ENCODE measurements at places on chromosomes 13 and 19.

DNA sequence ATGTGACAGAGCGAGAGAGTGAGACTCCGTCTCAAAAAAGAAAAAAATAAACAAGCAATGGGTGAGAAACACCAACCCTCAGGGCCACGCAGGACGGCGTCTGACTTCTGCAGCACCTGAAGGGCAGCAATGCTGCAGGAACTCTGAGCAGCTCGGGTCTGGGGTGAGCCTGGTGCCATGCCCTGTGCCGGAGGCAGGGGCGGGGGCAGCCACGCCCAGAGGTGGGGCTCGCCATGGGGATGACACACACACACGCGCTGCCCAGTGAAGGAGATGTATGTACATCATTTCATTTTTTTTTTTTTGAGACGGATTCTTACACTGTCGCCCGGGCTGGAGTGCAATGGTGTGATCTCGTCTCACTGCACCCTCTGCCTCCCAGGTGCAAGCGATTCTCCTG, 24.3 kb downstream of the GPX4 start:
- no peak for DNase-seq

- no peak for DNase-seq
Observed at GRCh38 chr19:18713550-18714117, 30.2 kb downstream of the CRTC1 start.

GRCh38 chr19:5484398-5485285, 29.4 kb downstream of the ZNRF4 start:
- no peak for DNase-seq

GRCh38 chr19:8352134-8352827, 9.2 kb upstream of the KANK3 start:
- DNase-seq = no peak

DNA sequence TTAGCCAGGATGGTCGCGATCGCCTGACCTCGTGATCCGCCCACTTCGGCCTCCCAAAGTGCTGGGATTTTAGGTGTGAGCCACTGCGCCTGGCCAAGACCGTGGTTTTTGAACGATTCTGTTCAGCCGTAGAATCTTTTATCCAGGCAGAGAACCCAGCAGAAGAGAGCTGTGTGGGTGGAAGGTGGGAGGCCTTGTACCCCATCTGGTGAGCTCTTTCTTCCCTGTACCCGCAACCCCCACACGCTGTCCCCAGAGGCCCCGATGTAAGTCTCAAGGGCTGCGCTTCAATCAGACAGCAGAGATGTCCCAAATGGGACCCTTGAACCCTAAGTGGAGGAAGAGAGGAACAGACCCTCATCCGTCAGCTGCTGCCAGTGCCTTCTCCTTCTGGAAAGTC, 3.7 kb downstream of the SLC25A23 start:
- no peak for DNase-seq

DNA sequence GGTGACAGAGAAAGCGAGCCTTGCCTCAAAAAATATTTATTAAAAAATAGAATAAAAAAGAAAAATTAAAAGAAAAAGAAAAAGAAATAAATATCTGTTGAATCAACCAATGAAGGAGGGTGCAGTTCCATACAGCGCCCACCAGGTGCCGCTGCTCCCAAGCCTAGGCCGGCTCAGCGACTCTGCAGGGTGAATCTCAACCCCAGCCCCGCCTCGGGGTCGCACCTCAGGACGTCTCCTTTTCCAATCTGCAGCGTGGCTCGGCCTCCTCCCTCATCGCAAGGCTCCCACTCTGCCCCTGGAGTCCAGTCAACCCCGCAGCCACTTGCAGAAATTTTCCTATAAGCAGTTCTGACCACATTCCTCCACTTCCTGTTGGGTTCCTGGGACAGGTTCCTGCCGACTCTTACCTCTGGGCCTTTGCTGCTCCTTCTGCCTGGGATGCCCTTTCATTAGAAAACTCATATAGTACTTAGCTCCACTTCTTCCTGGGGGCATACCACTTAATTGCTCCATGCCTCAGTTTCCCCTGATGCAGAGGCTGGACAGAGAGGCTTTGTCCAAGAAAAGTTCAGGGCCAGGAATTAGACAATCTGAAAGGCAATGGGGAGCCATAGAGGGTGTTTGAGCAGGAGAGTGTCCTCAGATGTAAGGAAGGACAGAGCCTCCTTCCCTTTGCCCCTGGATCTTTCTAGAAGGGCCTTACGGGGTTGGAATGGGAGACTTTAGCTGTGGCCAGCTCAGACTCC, 24.3 kb downstream of the NFILZ start:
- peak; percentile 57 for DNase-seq

- DNase-seq = no peak
Observed at GRCh38 chr13:112114391-112114790, 47.4 kb downstream of the SOX1 start.

GRCh38 chr13:84931264-84931663, 868.0 kb downstream of the SLITRK6 start:
- no peak for DNase-seq

- DNase-seq = no peak
Observed at GRCh38 chr13:41916173-41916954, 44.5 kb downstream of the VWA8 start.

GRCh38 chr13:59689057-59689456, 474.7 kb downstream of the DIAPH3 start:
- no peak for DNase-seq

DNA sequence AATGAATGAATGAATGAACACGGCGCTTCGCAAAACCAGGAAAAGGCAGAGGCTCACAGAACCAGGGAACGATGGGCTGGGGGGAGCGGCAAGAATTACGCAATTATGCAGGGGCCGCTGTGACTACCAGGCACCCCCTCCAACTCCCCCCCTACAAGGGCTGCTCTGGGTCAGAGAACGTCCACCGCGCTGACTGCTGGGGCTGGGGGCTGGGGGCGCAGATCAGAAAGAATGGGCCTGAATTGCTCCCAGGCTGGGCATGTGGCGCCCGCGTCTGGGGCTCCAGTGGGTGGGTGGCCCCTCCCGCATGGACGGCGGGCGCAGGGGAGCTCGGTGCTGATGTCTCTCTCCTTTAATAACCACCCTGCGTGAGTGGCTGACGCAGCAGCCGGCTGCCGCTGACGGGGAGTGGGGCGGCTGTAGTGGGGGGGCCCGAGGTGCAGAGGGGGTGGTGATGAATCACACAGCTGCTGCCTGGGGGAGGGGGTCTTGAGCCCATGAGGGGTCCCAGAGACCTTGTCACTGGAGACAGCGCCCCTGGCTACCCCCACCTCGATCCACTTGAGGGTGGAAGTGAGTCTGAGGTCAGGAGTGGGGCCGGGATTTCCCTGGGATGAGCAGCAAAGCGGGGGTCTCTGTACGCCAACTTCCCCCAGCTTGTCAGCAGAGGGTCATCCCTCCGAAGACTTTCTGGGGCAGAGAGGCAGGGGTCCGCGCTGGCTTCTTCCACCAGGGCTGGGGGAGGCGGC, 1.5 kb upstream of the CIRBP start:
- DNase-seq = no peak

DNA sequence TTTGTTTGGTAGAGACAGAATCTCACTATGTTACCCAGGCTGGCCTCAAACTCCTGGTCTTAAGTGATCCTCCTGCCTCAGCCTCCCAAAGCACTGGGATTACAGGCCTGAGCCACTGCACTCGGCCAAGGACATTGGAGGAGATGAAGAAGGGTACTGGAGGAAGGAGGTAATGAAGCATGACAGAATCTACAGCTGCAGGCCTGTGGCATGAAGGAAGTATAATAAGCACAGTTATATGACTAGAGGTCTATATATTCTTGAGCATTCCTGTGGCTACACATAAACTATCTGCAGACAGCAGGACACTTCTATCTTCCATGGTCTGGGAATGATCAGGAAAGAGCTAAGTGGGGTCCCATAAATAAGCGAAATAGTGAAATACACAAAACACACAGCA, 18.2 kb downstream of the ZNF565 start:
- no peak for DNase-seq

DNA sequence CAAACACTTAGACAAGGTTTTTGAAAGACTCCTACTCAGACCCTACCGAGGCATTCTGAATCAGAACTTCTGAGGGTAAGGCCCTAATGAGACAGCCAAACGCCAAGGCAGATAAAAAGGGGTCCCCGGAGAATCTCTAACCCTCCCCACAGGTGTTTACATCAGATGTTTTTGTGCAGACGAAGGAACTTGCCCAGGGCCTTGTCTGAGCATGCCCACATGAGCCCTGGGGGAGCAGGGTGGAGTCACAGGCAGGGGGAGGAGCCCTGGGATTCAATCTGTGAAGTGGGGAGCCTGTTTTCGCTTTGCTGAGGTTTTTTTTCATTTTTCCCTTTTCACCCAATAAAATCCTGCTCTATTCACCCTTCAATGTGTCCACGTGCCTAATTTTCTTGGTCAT, 61.6 kb upstream of the MED4 start:
- peak; percentile 91 for DNase-seq

- no peak for DNase-seq
Observed at GRCh38 chr19:18319591-18320135, 3.2 kb downstream of the LSM4 start.

GRCh38 chr19:38209152-38209551, 14.9 kb downstream of the DPF1 start:
- no peak for DNase-seq

DNA sequence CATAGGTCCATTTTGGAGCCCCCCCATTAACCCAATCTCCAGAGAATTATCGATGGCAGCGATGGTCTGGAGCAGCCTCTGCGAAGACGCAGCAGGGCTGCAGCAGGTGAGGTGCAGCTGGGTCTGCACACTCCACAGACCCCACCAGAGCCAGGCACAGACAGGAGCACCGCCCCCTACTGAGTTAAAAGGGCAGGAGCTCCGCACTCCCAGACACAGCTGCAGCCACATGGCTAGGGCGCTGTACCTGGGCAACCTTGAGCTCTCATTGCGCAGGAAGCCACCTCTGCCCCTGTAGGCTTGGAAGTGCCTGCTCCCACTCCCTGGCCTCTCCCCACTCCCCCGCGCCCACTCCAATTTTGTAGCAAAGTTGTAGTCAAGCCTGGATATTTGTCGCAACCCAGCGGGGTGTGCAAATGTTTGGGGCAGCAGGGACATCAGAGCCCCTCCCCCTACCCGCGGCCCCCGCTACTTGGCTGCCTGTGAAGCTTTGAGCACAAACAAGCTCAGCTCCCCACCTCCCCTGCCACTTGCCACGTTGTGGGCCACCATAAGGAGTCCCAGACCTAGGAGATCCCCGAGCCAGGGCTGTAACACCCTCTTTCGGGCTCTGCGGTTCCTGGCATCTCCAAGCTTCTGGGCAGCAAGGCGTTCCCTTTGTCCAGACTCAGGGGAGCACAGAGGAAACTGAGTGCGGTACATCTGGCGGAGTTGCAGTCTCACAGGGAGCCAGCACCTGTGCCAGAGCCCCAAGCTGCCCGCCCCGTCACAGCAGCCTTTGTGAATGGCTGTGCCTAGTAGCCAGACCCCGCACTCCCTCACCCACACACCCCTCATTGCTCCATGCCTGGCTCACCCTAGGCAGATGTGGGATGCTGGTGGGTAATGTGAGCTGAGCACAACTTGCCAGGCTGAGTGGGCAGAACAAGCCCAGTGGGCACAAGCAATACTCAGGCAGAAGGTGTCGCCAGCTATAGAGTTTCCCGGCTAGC, 949.7 kb upstream of the SLITRK1 start:
- DNase-seq = no peak

- DNase-seq = no peak
Observed at GRCh38 chr19:38247734-38248268, 8.4 kb downstream of the PPP1R14A start.

DNA sequence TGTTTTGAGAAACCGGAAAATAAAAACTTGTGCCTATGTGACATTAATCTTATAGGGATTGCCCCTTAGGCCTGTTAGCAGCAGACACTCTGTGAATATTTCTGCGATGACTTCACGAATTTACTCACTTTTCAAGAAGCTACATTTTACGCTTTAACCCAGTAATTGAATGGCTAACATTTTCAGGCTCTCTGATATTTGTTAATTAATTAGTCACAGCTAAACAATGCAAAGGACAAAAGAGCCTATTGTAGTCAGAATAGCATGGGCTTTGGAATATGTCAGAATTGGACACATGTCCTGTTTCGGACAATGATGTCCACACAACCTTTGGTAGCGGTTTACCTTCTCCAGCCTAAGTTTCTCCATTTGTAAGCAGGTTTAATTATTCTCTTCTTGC, 506.6 kb downstream of the EFNB2 start:
- no peak for DNase-seq

Data from CD8-positive, alpha-beta T cell (primary cell).